ENCODE measurements at places on chromosomes 11 and 22.
A peak's percentile ranks its signal among the peaks of the same experiment; 100 is the strongest.

DNA sequence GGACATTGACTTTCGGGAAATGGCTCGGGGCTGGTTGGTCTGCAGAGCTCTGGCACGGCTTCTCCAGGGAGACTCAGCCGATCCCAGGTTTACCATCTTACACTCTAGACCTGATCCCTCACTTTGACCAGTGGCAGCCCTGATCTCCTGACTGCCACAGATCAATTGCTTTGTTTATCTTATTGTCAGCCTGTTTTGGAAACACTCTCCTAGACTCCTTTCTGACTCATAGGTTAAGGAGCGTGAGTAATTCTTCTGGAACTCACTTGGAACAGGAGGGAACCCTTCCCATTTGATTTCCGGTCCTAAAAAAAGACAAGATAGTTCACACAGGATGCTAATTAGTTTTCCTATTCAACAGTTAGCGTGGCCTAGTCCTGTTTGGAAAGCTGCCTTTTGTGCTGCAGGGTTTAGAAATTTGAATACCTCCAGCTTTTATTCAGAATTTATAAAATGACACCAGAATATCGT is 16.0 kb upstream of the BMAL1 start:
- no peak for DNase-seq

GRCh38 chr11:38582151-38582550 is 1984.1 kb upstream of the RAG2 start:
- no peak for DNase-seq

DNA sequence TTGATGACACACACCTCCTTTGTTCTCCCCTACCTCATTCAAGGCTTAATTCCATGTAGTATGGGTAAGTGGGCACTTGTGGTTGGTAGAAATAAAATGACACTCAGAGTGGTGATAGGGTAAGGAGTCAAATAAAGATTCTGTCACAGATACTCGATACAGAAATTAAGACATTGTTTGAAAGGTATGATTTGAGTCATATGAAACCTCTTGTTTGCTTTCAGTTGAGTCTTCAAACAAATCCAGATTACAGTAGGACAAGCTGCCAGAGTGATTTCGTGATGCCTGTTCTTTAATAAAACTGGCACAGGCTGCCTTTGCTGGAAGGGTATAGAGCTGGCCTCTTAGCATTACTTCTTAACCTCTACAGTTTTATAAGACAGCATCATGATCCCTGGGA is 182.4 kb downstream of the SPON1 start:
- DNase-seq, result no peak

- no peak for DNase-seq
Observed at GRCh38 chr11:131899950-131900580, 529.6 kb downstream of the NTM start.

DNA sequence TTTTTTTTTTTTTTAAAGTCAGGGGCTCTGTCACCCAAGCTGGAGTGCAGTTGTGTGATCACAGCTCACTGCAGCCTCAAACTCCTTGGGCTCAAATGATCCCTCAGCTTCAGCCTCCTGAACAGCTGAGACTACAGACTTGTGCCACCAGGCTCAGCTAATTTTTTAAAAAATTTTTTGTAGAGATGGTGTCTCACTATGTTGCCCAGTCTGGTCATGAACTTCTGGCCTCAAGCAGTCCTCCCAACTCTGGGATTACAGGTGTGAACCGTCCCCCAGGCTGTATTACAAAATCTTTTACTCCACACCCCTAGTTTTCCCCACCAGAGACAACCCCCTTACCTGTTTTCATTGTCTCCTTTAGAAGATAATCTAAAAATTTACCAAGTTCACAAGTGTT is 1.9 kb downstream of the CCDC117 start:
- DNase-seq, result no peak

- DNase-seq, result no peak
Observed at GRCh38 chr11:94030059-94030458, 8.9 kb downstream of the HEPHL1 start.

DNA sequence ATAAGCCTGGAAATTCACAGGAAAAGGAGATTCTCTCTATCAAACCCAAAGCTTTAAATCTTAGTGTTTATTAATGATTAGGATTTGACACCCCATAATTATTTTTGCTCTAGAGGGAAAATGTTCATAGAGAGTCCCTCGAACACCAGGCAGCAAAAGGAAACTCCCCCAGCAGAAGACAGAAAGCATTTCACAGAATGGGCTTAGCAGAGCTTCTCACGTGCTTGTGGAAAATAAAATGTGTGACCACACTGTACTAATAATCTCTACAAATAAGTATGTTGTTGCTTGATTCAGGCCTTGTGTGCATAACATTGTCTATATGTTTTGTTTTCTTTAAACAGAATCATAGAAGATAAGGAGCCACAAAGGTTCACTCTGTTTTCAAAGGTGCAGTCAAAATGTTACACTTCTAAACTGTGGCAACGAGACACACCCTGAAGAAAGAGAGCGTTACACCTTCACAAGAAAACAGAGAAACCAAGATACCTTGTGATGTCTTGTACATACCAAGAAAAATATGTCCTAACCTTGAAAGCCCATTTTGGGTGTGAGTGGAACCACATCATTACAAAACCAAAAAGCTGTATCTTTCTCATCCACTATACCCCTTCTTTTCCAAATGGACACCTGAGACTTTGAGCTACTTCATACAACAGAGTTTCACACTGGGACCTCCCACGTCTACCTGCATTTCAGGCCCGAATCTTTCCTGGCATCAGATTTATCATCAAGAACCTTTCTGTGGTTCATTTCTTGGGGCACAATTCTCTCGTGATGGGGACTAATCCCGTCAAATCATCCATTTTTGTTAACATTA is 282.5 kb downstream of the ETS1 start:
- DNase-seq, result no peak

- DNase-seq, result no peak
Observed at GRCh38 chr11:134270250-134270714, 5.9 kb upstream of the GLB1L3 start.

- DNase-seq, result no peak
Observed at GRCh38 chr11:79421820-79422219, 19.0 kb downstream of the TENM4 start.

DNA sequence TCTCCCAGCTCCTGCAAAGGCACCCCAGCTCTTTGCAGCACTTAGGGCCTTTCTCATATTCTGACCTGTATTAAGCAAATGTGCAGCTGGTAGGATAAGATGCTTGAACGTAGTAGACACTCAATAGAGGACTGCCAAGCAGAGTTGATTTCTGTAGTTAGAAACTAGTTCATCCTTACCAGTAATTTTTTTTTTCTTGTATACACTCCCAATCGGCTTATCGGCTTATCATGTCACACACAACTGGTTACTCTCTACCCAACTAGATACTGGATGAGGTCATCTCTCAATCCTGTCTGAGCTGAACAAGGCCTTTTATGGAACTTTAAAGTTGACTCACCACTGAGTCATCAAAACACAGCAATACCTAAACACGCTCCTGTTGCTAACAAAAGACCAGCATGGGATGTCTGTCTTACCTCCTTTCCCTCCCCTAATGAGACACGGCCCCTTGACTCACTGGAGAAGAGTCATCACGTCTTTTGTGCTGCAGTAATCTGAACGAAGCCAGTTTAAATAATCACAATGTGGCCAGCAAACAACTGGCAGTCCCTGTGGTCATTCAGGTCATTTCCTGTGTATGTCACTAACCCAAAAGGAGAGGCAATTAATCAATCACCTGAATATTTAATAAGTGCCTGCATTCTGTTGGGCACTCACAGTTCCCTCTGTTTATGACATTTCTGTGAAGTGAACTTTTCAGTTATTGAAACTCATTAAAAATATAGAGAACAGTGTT is 7.5 kb upstream of the WEE1 start:
- DNase-seq, result peak; percentile 59

DNA sequence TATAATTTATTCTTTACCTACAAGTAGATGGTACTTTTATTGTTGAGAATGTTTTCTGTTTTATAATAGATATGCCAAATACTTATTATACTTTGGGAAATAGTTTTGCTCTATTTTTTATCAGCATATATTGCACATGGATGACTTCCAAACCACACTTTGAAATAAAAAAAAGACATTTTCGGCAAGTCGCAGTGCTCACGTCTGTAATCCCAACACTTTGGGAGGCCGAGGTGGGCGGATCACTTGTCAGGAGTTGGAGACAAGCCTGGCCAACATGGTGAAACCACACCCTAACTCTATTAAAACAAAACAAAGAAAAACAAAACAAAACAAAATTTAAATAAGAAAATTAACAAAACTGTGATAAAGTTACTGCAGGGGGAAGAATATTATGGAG is 983.9 kb upstream of the CNTN5 start:
- no peak for DNase-seq

- peak; percentile 80 for DNase-seq
Observed at GRCh38 chr22:43826142-43827002, 14.3 kb upstream of the EFCAB6 start.

DNA sequence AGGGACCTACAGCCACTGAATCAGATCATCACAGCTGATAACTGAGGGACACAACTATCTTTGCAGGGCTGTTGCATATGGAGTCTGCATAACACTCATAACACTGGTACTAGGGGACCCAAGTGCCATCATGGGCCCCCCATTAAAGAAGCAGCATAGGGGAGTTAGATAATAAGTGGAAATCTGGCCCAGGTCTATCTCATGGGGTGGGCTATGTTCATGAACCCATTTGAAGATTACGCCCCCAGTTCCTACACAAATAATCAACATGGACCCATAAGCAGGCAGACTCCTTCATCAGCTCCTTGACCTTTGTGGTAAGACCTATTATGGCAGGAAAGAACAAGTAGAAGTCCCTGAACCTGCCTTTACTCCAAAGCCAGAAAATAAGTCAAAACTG is 48.8 kb downstream of the ASCL2 start:
- no peak for DNase-seq

DNA sequence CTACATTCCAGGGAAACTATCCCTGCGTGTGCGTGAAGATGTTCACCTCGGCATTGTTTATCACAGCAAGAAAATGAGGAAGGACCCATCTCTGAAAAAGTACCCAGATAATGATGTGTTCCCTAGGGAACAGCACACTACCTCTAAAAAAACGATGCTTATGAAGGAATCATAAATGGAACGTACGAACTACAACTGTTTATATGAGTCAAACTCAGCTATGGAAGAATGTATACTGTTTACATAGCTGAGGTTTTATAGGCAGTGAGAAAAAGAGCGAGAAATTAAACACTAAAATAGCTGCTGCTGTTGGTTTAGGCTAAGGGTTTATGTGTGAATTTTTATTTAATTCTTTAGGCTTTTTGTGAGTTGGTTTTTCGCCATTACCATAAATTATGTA is 48.9 kb downstream of the APOL1 start:
- no peak for DNase-seq

GRCh38 chr11:11998091-11998781 is 10.2 kb downstream of the DKK3 start:
- DNase-seq, result no peak

DNA sequence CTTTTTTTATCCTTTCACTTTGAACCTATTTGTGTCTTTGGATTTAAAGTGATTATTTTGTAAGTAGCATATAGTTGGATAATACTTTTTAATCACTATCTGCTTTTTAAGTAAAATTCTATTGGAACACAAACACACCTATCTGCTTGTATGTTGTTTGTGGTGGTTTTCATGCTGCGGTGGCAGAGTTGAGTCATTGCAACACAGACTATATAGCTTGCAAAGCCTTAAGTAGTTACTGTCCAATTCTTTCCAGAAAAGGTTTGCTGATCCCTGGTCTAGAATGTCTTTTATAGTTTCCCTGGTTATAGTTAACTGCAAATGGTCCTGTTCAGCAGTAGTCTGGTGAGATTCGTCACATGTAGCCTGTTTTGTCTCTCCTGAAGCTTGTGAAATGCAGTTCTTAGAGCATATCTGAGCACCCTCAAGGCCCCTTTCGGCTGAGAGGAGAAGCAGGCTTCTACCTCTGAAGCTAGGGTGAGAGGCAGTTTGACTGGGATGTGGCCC is 21.5 kb downstream of the SHANK3 start:
- no peak for DNase-seq

Measured in SHP77 (cell line).